ENCODE measurements at places on chromosomes 13 and 19. TPM values are rescaled to one million over a fixed set of nuclear protein-coding genes. Genes with fewer than 3 reads are reported as not detected.

TLE6 gene
- total RNA-seq = 3.7 TPM

UBL5 gene
- total RNA-seq = 322 TPM

SLC5A5 gene
- total RNA-seq = 0.16 TPM

ZNF135 gene
- total RNA-seq = 9.7 TPM

FCAR gene
- total RNA-seq = 1.8 TPM

CBY2 gene
- total RNA-seq = 0.22 TPM

NRTN gene
- total RNA-seq = 3.5 TPM

CDC34 gene
- 33.8 TPM for total RNA-seq

CARM1 gene
- total RNA-seq = 41.2 TPM

WDR87 gene
- not detected for total RNA-seq

GRCh38 chr13:92894447-92894846 lies 332.2 kb upstream of the GPC6 start:
- no peaks in the 10 kb centered on the region for H3K4me1 ChIP-seq
- no peak overlapping the region for H3K4me3 ChIP-seq
- no peak for DNase-seq
- H3K36me3 ChIP-seq = no peaks in the 10 kb centered on the region
- H3K27me3 ChIP-seq = no peaks in the 10 kb centered on the region

DNA sequence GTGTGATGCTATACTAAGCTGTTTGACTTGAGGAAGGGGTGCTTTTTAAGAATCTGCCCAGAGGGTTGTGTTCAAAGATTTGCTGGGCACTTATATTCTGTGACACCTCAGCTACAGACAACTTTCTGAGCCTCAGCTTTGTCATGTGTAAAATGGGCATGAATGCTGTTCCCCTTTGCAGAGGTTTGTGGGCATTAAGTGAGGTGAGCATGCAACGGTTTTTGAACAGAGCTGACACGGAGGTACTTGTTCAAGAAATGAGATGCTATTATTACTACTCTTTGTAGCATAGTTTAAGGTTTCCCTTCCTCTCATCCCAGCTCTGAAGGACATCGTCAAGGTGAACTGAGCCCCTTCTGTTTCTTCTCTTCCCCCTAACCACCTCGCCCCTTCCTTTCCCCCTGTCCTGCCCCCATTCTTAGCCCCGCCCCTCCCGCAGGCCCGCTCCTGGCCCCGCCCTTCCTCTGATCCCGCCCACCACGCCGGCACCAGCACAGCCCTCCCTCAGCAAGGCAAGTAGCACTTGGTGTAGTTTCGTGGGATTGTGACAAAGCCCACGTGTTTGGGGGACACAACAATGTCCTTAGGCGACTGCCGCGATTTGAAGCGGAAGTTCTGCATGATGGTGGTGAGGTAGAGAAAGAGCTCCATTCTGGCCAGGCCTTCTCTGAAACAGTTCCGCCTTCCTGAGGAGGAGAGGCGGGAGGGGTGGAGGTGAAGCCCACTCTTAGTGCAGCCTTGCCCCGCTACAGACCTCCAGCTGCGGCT lies 26.1 kb upstream of the CYP2A7 start:
- DNase-seq = no peak
- no peaks in the 10 kb centered on the region for H3K4me1 ChIP-seq
- H3K4me3 ChIP-seq = no peak overlapping the region

DNA sequence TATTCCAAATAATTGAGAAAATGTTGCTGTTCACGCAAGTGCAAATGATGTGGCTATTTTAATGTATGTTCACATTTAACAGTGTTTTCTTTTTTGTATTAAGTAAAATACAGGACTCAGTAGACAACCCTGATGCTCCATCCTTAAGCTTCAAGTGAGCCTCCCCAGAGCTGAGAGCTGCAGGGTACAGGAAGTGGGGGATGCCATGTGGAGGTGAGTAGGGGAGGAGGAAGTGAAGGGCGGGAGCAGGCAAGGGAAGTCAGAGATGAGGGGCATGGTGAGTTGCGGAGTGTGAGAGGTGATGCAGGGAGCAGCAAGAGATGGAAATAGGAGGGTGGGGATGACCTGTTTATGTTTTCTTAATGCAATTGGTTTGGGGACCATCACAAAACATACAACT lies 711.0 kb downstream of the UQCRFS1 start:
- H3K27me3 ChIP-seq = no peaks in the 10 kb centered on the region
- DNase-seq = no peak
- H3K4me1 ChIP-seq = no peaks in the 10 kb centered on the region
- no peak overlapping the region for H3K4me3 ChIP-seq
- no peak overlapping the region for H3K27ac ChIP-seq

DNA sequence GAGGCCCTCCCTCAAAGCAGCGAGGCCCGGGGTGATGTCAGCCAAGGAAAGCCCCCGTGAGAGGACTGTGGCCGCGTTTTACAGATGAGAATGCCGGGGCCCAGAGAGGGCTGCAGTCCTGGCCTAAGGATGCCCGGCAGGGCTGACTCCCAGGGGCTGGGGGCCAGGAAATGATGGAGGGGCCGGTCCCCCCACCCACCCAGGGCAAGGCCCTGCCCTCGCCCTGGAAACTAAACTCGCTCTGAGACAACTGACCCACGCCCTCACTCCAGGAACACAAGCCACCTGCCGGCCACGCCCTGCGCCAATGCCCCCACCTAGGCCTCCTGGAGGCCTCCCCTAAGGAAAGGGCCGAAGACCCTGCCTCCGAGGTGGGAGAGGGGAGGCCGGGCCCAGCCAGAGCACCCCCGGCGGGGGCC lies 7.2 kb downstream of the ZBTB7A start:
- no peaks in the 10 kb centered on the region for H3K36me3 ChIP-seq
- peak overlapping the region; percentile 92 for H3K27ac ChIP-seq
- no peak overlapping the region for H3K4me3 ChIP-seq
- DNase-seq = peak; percentile 50
- no peaks in the 10 kb centered on the region for H3K27me3 ChIP-seq

DNA sequence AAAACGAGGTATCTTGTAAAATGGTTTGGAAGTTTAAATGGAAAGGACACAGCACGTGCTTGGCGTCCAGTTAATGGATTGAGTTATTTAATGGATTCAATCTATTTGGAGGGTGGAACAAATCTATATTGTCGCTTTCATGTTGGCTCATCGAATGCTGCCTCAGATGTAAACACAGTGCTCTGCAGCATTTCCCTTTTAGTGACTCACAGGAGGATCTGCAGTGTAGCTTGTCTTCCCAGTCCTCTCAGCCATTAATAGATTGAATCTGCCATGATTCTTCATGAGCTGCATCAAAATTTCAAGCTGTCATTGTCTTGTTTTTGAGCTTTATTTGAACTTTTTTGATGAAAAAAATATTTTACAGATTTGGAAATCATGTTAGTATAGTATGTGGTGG lies 44.7 kb downstream of the DHRS12 start:
- H3K36me3 ChIP-seq = peaks cover 18% of the 10 kb centered on the region
- no peaks in the 10 kb centered on the region for H3K4me1 ChIP-seq
- no peak for DNase-seq
- H3K27me3 ChIP-seq = no peaks in the 10 kb centered on the region

GRCh38 chr19:51018745-51019543 lies 565 bp downstream of the KLK10 start:
- DNase-seq = peak; percentile 19

GRCh38 chr19:8302357-8302691 lies 5.8 kb downstream of the CD320 start:
- no peaks in the 10 kb centered on the region for H3K36me3 ChIP-seq
- no peak for DNase-seq
- H3K4me3 ChIP-seq = no peak overlapping the region
- no peaks in the 10 kb centered on the region for H3K27me3 ChIP-seq
- no peak overlapping the region for H3K27ac ChIP-seq

DNA sequence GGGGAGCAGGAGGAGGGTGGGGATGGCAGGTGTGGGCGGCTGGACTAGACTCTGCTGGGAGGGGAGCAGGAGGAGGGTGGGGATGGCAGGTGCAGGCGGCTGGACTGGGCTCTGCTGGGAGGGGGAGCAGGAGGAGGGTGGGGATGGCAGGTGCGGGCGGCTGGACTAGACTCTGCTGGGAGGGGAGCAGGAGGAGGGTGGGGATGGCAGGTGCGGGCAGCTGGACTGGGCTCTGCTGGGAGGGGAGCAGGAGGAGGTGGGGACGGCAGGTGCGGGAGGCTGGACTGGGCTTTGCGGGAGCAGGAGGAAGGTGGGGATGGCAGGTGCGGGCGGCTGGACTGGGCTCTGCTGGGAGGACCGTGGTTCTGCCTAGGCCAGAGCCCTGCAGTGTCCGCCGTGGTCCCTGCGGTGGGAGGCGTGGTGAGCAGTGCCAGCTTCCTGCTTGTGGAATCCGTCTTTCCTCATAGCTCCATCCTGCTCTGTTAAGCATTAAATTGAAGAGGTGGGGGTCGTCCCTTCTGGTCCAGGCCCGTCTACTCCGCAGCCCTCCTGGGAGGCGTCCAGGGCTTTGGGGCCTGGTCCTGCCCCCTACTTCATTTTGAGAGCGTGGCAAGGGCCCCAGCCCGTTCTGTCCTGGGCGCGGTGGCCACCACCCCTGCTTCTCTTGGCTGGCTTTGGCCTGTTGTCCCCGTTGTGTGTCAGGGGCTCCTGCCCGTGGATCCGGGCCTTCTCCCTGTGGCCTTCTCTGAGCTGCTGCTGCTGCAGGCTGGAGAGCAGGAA lies 4.7 kb downstream of the SPPL2B start:
- no peaks in the 10 kb centered on the region for H3K36me3 ChIP-seq
- H3K4me3 ChIP-seq = no peak overlapping the region
- H3K4me1 ChIP-seq = peaks cover 36% of the 10 kb centered on the region
- no peaks in the 10 kb centered on the region for H3K27me3 ChIP-seq
- no peak overlapping the region for H3K27ac ChIP-seq

- H3K4me1 ChIP-seq = no peaks in the 10 kb centered on the region
- H3K36me3 ChIP-seq = no peaks in the 10 kb centered on the region
- H3K27me3 ChIP-seq = no peaks in the 10 kb centered on the region
- no peak overlapping the region for H3K27ac ChIP-seq
- no peak overlapping the region for H3K4me3 ChIP-seq
- no peak for DNase-seq
Observed at GRCh38 chr19:47049307-47049700, 880 bp upstream of the TMEM160 start.

- peaks cover 11% of the 10 kb centered on the region for H3K36me3 ChIP-seq
- DNase-seq = peak; percentile 97
- peak overlapping the region; percentile 81 for H3K4me3 ChIP-seq
- no peaks in the 10 kb centered on the region for H3K27me3 ChIP-seq
- peaks cover 17% of the 10 kb centered on the region for H3K4me1 ChIP-seq
- peak overlapping the region; percentile 98 for H3K27ac ChIP-seq
Observed at GRCh38 chr19:58559275-58560006, 1.0 kb upstream of the UBE2M start.

DNA sequence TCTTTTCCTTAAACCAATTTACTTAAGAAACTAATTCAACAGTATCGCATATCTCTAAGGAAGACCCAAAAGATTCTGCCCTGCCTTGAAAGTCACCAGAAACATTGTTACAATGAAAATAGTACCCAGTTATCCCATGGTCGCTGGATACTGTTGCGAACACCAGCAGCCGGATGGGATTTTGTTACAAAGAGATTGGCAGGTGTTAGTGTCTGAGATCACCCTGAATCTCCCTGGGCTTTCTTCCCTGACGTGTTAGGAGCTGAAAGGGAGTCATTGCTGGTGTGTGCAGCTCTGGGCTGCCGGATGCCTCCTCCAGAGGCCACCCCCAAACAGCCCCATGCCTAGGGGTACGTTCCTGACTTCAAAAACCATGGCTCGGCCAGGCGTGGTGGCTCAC lies 38.2 kb downstream of the PTPRS start:
- H3K4me1 ChIP-seq = no peaks in the 10 kb centered on the region
- no peaks in the 10 kb centered on the region for H3K27me3 ChIP-seq
- no peaks in the 10 kb centered on the region for H3K36me3 ChIP-seq
- H3K27ac ChIP-seq = no peak overlapping the region
- no peak overlapping the region for H3K4me3 ChIP-seq

- no peaks in the 10 kb centered on the region for H3K27me3 ChIP-seq
- no peak overlapping the region for H3K4me3 ChIP-seq
- DNase-seq = no peak
- peaks cover 2% of the 10 kb centered on the region for H3K4me1 ChIP-seq
- H3K36me3 ChIP-seq = no peaks in the 10 kb centered on the region
Observed at GRCh38 chr13:66036024-66036614, 1194.0 kb downstream of the PCDH9 start.

DNA sequence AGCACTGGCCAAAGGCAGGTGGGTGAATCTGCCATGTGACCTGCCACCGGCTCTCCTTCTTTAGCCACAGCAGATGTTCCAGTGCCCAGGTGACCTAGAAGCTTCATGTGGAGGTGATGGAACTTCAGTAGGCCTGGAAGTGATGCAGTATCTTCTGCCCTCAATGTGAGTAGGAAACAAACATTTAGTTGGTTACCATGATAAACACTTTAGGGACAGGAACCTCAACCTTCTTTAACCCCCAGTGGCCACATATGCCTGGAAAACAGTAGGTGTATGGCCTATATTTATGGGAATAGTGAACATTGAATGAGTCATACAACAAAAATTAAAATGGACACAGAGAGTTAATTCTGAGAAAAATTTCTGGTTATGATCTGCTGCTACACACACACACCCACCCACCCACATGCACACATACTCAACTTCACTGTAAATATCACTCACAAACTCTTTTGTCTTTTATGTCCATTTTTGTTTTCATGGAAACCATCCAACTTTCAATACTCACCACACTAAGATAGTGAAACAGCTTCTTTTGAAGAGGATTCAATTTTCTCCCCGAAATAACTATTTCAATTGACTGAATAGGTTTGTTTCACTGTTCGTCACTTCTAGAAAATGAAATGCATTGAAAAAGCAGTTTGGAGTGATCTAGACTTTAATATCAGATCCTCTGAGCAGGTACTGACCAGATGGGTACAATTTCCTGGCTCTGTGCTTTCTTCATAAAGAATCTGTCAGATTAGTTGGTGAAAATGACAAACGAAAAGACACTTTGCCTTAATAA lies 97.3 kb downstream of the STARD13 start:
- peaks cover 5% of the 10 kb centered on the region for H3K4me1 ChIP-seq
- no peaks in the 10 kb centered on the region for H3K27me3 ChIP-seq
- H3K36me3 ChIP-seq = no peaks in the 10 kb centered on the region
- peak overlapping the region; percentile 16 for H3K27ac ChIP-seq
- DNase-seq = no peak

GRCh38 chr13:98738213-98738612 lies 14.3 kb downstream of the SLC15A1 start:
- no peak for DNase-seq
- no peaks in the 10 kb centered on the region for H3K4me1 ChIP-seq
- no peaks in the 10 kb centered on the region for H3K36me3 ChIP-seq
- no peaks in the 10 kb centered on the region for H3K27me3 ChIP-seq

GRCh38 chr19:49470615-49470978 lies 3.4 kb upstream of the FLT3LG start:
- H3K36me3 ChIP-seq = no peaks in the 10 kb centered on the region
- no peak overlapping the region for H3K4me3 ChIP-seq
- DNase-seq = no peak
- no peak overlapping the region for H3K27ac ChIP-seq
- H3K27me3 ChIP-seq = no peaks in the 10 kb centered on the region
- peaks cover 10% of the 10 kb centered on the region for H3K4me1 ChIP-seq

DNA sequence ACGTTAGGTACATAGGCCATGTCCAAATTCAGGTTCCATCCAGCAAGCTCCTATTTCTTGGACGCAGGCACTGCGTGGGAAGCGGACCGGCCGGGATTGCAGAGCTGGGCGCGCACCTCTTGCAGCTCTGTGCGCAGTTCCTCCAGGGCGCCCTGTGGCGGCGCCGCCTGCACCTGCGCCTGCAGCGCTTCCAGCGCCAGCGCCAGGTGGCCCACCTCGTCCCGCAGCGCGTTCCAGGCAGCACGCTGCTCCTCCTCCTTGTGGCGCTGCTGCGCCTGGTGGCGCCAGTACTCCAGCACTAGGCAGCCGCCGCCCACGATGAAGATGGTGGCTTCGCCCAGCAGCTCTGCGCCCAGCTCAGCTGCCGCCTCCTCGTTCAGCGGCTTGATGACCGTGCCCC lies 31.1 kb downstream of the OPA3 start:
- peaks cover 5% of the 10 kb centered on the region for H3K4me1 ChIP-seq
- peak; percentile 76 for DNase-seq
- no peaks in the 10 kb centered on the region for H3K27me3 ChIP-seq
- H3K36me3 ChIP-seq = no peaks in the 10 kb centered on the region
- H3K27ac ChIP-seq = no peak overlapping the region
